ENCODE measurements at places on chromosomes 6 and 20.

GRCh38 chr6:71393471-71393870 is 104.9 kb downstream of the OGFRL1 start:
- DNase-seq = no peak
- peaks cover 15% of the 10 kb centered on the region for H3K36me3 ChIP-seq
- H3K4me3 ChIP-seq = no peak overlapping the region
- peaks cover 47% of the 10 kb centered on the region for H3K4me1 ChIP-seq
- H3K27ac ChIP-seq = peak overlapping the region; percentile 53

DNA sequence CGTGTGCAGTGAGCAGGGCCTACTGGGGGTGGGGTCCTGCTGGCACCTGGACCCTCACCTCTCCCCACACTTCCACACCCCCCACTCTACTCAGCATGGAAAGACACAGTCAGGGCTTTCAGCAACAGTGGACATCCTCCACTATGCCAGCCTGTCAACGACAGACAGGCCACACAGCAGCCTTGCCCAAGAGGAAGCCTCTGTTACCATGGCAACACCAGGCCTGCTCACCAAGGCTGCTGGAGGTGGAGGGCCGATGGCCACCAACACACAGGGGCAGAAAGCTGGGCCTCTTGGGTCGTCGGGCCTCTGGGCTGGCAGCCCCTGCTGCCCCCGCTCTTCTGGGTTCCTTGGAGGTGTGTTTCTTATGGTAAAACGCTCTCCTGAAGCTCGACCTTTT is 13.6 kb downstream of the BNIP5 start:
- no peak for DNase-seq
- no peaks in the 10 kb centered on the region for H3K36me3 ChIP-seq
- H3K27ac ChIP-seq = no peak overlapping the region

DNA sequence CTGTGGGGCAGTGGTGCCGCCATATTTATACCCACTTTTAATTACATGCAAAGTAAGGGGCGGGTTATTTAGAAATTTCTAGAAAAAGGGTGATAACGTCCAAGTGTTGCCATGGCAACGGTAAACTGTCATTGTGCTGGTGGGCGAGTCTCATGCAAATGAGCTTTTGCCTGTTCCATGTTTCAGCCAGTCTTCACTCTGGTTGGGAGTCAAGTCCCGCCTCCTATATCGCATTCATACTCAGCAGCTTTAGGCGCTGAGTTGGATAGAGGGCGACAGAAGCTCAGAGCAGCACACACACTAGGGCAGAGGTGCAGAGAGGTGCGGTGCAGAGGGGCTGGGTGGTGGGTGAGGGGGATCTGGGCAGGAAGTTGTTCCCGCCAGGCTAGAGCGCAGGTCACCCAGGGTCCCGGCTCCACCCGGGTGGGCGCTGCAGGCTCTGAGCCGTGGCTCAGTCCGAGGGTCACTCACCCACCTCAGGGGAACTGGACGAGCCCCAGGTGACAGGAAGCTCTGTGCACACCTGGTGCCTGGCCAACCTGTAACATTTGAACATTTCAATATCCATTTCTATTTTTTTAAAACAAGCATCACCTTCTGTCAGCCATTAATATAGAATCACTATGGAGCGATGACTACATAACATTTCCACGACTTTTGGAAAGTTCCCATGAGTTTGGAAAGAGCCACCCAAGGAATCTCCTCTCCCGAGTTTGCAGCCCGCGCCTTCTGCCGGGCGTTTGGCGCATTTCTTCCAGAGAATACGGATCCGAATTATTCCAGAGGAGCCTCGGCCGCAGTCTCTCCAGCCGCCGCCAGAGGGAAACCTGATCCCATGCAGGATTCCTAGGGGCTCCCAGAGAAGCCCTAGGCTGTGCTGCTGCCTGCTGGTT is 89.1 kb upstream of the PHACTR3 start:
- DNase-seq = peak; percentile 83
- H3K27me3 ChIP-seq = peaks cover 54% of the 10 kb centered on the region
- no peak overlapping the region for H3K27ac ChIP-seq

GRCh38 chr20:59149678-59150504 is 13.7 kb upstream of the ZNF831 start:
- no peak for DNase-seq
- H3K27me3 ChIP-seq = no peaks in the 10 kb centered on the region
- no peaks in the 10 kb centered on the region for H3K36me3 ChIP-seq
- no peak overlapping the region for H3K27ac ChIP-seq
- H3K4me1 ChIP-seq = peaks cover 24% of the 10 kb centered on the region
- H3K4me3 ChIP-seq = no peak overlapping the region

DNA sequence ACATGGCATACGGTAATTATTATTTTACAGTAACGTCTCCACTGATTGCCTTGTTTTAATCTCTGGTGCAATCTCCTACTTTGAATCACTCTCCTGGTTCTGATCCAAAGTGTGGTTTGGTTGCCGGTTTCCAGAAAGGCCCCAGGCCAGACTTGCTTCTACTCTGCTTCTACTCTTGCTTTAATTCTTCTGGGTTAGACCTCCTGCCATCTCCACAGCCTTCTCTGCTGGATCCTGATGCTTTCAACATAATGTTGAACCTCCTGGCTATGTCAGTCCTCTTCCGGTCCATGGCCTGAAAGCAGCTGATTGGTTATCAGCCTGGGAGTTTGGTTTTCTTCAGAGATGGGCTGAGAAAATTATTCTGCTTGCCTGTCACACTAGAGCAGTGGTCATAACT is 266.5 kb upstream of the RIMS1 start:
- H3K27ac ChIP-seq = no peak overlapping the region
- no peak for DNase-seq
- no peaks in the 10 kb centered on the region for H3K27me3 ChIP-seq
- no peaks in the 10 kb centered on the region for H3K4me1 ChIP-seq
- H3K4me3 ChIP-seq = no peak overlapping the region

GRCh38 chr6:56387621-56388414 is 140.4 kb upstream of the COL21A1 start:
- no peaks in the 10 kb centered on the region for H3K27me3 ChIP-seq
- peaks cover 8% of the 10 kb centered on the region for H3K4me1 ChIP-seq
- H3K27ac ChIP-seq = no peak overlapping the region
- H3K36me3 ChIP-seq = no peaks in the 10 kb centered on the region
- DNase-seq = no peak
